ENCODE measurements at places on chromosomes 11 and 22.

GRCh38 chr11:2395856-2396255, 4.7 kb upstream of the TSSC4 start:
- no peak for DNase-seq

- DNase-seq: no peak
Measured at GRCh38 chr11:57392763-57393105, 2.3 kb upstream of the PRG2 start.

GRCh38 chr11:20707876-20708275, 38.5 kb downstream of the NELL1 start:
- DNase-seq: no peak

- DNase-seq: peak; percentile 39
Measured at GRCh38 chr11:8812438-8812837, 98.6 kb upstream of the AKIP1 start.

DNA sequence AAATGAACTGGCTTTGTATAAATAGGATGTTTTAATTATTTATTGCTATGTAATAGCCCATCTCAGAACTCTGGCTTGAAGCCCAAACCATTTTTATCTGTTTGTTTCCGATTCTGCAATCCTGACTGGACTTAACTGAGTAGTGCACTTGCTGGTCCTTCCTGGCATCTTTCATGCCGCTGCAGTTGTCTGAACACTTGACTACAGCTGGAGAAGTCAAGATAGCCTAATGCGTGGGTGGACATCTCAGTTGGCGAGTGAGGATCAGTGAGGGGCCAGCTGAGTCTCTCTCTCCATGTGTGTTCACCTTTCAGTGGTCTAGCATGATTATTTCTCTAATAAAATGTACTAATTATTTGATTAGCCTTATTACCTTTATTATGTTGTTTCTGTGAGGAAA, 105.8 kb downstream of the PRMT3 start:
- no peak for DNase-seq
